ENCODE measurements at places on chromosomes 2 and 18.
A peak's percentile ranks its signal among the peaks of the same experiment; 100 is the strongest.

DNA sequence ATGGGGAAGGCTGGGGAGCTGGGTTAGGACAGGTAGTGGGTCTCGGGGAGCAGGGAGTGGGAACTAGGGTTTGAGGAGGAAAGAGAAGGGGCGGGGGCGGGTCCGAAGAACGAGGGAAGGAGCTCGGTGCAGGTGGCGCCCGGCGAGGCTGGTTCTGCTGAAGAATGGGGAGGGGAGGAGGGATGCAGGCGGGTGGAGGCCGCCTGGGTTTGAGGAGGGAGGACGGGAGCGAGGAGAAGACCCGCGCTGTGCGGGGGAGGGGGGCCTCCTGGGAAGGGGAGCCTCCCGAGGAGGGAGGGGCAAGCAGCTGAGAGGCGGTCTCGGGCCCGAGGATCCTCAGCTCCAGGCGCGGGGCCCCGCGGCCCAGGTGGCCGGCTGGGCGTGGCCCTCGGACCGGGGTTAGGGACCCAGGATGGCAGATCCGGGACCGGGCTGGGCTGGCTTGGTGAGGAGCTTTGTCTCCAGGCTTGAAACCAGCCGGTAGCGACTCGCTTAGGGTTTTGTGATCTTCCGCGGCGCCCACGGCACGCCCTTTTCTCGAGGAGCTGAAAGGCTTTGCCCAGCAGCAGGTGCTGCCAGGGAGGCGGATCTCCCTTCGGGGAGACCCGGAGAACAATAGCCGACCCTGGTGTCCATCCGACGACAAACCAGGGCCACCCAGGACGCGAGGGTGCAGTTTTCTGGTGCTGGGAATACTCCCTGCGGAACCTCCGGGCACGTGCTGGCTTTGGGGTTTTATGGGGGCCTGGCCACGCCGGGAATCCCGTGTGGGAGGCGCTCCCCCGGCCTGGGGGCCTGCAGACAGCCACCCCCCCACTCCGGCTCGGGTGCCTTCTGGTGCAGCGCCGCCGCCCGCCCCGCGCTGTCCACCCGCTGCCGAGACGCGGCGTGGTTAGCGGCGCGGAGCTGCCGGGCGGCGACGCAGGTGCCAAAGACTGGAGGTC is 1.4 kb downstream of the DPYSL5 start:
- peak; percentile 46 for DNase-seq

GRCh38 chr18:24346254-24346653 is 51.4 kb downstream of the OSBPL1A start:
- no peak for DNase-seq

DNA sequence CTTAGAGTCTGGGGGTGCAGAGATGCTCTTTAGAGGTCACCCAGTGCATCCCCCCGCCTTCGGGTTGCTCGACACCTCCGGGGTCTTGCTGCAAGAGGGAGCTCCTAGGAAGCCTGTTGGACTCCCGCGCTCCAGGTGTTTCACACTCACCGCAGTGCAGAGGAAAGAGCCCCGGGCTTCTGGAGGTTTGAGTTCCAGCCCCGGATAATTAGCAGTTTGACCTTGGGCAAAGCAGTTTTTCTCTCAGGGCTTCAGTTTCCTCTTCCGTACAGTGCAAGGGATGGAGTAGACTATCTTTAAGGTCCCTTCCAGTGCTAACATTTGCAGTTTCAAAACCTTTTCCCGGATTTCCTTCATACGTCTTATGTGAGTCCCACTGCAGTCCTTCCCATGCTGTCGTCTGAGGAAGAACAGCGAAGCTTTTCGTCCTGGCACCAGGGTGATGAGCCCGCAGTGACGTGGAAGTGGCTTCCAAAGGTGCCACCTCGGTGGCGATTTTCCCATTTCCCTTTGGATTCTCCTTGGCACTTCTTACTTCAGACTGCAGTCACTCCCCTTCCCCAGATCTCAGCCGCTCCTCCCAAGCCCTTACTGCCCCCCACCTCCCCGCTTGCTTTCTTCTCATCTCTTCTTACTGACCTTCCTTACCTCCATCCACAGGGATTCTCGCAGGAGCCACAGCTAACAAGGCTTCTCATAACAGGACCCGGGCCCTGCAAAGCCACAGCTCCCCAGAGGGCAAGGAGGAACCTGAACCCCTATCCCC is 585 bp downstream of the PNKD start:
- DNase-seq = no peak

DNA sequence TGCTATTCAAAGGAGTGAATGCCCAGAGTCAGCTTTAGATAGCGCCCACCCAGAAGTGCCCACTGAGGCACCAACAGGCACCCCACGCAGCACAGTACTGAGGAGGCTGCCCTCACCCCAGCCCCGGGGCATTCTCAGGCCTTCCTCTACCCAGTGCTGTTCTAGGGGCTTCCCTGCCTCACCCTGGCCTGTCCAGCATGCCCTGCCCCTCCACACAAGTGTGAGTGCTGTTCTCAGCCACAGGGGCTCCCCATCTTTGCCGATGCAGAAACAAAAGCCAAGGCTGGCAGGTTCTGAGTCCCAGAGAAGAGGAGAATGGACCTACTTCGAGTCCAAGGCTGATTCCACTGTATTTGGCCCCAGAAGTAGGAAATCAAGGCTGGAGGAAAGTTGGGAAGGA is 15.8 kb downstream of the BIN1 start:
- no peak for DNase-seq

DNA sequence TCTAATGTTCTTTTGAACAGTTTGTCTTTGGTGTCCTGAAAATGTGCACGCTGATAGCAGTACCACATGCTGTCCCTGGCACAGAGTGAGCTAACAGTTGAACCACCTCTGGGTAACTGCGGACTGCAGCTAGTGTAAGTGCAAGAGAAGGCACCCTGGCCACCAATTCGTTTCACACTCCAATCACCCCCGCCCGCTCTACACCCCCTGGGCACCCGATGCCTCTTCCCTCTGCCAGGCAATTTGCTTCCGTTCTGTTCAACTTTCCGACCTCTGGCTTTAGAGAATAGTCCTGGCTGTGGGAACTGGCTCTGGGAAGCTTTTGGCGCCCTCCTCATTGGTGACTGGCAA is 1.4 kb downstream of the DOCK10 start:
- no peak for DNase-seq

DNA sequence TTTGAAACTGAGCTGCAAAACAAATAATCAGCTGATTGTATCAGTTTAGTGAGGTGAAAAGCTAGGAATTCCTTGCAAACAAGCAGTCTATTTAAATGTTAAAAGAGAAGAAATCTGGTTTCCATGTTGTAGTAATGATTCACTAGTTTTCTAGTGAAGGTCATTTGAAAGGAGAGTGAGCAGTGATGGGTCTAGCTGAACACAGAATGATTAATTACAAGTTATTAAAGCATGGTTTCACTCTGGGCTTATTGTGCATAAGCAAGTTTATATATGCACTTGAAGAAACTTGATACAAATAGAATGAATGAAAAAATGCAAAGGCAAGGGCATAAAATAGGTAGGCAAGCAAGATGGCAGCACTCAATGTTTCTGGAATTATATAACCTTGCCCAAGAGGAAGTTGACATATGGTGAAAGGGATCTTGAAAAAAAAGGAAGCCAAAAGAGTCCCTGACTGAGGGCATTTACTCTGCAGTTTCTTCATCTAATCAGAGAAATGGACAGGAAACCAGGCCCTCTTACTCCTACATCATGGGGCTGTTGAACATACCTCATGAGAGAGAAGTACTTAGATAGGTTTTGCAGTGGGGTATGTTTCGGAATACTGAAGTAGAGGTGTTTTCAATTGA is 53.2 kb downstream of the PLCL1 start:
- no peak for DNase-seq
